ENCODE measurements at places on chromosomes 5 and 9. TPM values are rescaled to one million over a fixed set of nuclear protein-coding genes. Genes with fewer than 3 reads are reported as not detected.

GRCh38 chr5:56910210-56910965 lies 992 bp downstream of the SETD9 start:
- H3K4me3 ChIP-seq: peak overlapping the region; percentile 68
- H3K27me3 ChIP-seq: no peaks in the 10 kb centered on the region
- DNase-seq: peak; percentile 47
- peaks cover 3% of the 10 kb centered on the region for H3K4me1 ChIP-seq
- H3K36me3 ChIP-seq: no peaks in the 10 kb centered on the region

GRCh38 chr9:124134526-124134925 lies 123.0 kb downstream of the LHX2 start:
- H3K36me3 ChIP-seq: no peaks in the 10 kb centered on the region
- H3K4me1 ChIP-seq: no peaks in the 10 kb centered on the region
- no peak overlapping the region for H3K27ac ChIP-seq
- DNase-seq: no peak
- H3K27me3 ChIP-seq: no peaks in the 10 kb centered on the region

GRCh38 chr5:74851684-74852353 lies 14.4 kb downstream of the FAM169A start:
- H3K27ac ChIP-seq: no peak overlapping the region
- H3K4me1 ChIP-seq: peaks cover 3% of the 10 kb centered on the region
- no peaks in the 10 kb centered on the region for H3K36me3 ChIP-seq

DNA sequence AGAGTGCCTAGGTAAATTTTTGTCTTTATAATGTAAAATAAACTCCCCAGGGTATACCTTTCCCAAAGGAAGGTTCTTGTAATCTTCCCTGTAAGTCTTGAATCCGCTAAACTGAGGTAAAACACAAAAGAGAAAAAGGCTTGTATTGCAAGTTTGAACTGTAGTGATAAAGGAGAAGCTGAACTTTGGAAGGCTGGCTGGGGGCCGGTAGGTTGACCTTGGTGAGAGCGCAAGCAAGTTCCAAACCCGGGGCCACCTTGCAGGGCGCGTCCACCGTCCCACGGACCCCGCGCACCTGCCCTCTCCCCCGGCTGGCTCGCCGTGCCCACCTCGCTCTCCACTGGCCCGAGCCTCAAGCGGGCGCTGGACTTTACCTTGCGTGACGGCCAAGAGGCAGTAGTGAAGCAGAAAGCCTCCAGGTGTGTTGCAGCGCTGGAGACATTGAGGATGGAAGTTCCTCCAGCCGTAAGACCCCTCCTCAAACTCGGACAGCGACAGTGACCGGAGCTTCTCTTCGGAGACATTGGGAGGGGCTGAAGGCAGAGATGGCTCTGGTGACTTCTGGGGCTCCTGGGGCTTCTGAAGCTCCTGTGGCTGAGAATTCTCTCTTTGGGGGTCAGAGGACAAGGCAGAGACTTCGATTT lies 428 bp downstream of the SLCO4C1 start:
- H3K4me1 ChIP-seq: peaks cover 4% of the 10 kb centered on the region
- no peak for DNase-seq
- H3K4me3 ChIP-seq: peak overlapping the region; percentile 8
- H3K36me3 ChIP-seq: no peaks in the 10 kb centered on the region
- H3K27ac ChIP-seq: no peak overlapping the region

DNA sequence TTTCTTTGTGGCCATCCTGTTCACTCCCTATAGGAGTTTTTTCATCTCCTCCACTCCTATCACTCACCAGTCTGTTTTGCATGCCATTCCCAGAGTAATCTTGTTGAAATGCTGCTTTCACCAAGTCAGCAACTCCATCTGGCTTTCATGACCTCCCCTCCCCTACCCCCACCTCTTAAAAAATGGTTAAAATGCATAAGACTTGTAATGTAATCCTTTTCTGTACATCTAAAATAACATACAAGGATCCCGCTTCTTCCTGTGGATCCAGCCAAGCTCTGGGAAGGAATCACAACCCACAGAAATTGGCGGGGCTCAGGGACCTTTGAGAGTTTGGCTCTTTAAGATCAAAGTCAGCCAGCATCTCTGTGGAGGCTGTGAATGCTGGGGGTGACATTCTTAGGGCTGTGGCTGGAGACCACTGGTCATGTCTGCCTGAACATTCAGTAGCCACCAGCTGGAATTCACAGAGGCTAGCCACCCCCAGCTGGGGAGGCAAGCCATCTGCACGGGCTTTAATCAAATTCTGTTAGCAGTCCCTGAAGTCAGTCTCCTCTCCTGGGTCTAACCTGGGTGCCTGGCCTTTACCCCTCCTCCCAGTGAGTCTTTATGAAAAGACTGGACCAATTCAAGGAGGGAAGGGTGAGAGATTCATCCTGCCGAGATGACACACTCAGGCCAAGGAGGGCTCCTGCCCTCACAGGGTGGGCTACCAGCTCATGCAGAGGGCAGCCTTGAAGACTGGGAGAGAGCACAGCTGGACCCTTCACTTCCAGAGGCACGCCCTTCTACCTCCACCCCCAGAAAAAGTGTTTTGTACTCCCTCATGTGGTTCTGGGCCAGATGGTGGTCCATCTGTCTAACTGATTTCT lies 132.9 kb downstream of the LIFR start:
- H3K27me3 ChIP-seq: no peaks in the 10 kb centered on the region
- DNase-seq: no peak
- H3K36me3 ChIP-seq: no peaks in the 10 kb centered on the region
- no peak overlapping the region for H3K4me3 ChIP-seq

DNA sequence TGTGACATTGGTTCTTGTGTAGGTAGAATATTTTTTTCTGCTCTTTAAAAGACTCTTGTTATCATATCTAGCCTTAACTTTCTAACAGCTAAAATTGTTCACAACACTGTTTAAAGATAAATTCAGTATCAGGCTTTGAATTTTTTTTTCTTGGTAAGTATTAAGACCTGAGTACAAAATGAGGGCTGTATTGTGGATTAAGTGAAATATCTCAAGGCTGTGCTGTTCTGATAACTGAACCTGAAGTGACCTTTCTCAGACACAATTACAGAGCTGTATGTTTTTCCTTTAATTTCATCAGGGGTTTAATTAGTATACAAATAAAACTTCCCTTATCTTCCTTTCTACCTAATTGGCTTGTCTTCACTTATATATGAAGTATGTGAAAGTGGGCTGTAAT lies 290.5 kb downstream of the CCDC171 start:
- no peak for DNase-seq
- H3K27ac ChIP-seq: no peak overlapping the region
- no peak overlapping the region for H3K4me3 ChIP-seq
- no peaks in the 10 kb centered on the region for H3K27me3 ChIP-seq
- no peaks in the 10 kb centered on the region for H3K36me3 ChIP-seq
- no peaks in the 10 kb centered on the region for H3K4me1 ChIP-seq

DNA sequence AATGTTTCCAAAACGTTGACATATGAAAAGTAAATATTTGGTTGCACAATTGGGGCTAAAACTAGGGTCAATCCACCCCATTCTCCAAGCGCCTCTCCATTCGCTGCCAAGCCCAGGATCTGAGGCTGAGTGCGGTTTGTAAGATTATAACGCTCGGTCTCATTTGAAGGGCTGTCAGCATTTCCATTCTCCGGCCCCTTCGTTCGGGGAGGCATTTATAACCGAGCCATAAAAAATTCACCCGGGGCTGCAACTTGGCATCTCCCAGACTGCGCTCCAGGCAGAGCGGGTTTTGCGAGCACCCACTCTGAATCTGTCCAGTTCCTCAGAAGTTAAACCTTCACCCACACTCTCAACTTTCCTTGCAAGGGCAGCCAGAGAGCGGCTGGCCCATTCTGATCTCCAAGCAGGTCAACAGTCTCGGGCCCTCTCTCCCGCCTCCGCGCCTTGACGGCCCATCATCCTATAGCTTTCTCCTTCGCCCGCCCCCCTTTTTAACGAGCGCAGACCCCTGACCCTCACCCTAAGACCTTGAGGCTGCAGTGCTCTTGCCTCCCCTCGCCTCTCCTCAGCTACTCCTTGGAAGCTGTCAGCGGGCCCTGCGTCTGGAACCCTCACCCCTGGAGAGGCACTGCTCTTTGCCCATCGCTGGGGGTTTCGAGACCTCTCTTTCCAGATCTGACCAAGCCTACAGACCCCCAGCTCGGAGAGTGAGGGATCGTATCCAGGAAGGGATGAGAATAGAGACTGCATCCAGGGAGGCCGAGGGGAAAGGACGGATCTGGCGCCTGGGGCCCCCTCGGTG lies 1.1 kb downstream of the SLIT3 start:
- no peak for DNase-seq
- no peaks in the 10 kb centered on the region for H3K36me3 ChIP-seq
- H3K4me1 ChIP-seq: peaks cover 3% of the 10 kb centered on the region
- H3K27me3 ChIP-seq: no peaks in the 10 kb centered on the region
- H3K27ac ChIP-seq: peak overlapping the region; percentile 73

DNA sequence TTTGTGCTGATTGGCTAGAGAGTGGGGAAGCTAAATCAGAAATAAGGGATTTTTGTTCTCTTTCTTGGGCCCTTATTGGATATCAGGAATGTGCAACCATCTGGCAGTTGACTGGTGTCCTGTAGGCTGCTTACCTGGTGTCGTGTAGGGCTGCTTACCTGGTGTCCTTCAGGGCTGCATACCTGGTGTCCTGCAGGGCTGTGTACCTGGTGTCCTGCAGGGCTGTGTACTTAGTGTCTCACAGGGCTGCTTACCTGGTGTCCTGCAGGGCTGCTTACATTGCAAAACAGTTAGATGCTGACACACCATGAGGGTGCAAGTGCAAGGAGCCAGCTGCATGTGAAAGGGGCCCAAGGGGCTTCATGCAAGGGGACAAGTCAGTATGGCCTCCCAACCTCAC lies 249.3 kb downstream of the ICE1 start:
- no peaks in the 10 kb centered on the region for H3K27me3 ChIP-seq
- no peak overlapping the region for H3K27ac ChIP-seq
- no peak overlapping the region for H3K4me3 ChIP-seq
- H3K4me1 ChIP-seq: no peaks in the 10 kb centered on the region
- H3K36me3 ChIP-seq: no peaks in the 10 kb centered on the region
- DNase-seq: no peak

DNA sequence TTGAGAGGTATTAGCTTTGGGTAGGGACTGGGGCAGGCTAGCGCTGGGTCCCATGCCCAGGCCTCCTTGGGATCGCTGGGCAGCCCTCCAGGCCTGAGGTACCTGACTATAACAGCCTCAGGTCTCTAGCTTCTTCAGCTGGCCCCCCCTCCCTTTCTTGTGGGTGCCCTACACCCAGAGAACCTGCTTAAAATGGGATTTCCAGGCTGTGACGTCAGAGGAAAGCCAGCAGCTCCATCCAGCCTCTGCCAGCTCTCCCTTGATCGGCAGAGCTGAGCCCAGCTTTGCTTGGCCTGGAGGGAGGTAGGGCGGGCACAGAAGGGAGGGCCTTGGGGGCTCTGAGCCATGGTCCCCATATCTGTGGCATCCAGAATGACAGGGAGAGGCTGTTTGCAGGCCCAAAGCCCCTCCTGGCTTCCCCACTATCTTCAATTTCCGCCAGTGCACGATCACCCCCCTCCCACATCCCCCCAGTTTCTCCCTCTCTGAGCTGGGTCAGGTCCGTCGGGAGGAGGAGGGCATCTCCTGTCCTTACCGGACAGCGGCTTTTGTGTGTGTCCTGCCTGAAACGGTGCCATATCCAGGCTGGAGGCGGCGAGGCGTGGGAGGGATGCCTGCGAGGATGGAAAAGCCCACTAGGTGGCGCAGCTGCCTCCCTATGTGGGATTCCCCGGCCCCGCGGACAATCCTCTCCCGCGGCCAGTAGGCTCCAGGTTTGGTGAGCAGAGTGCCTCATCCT lies 10.8 kb downstream of the REEP2 start:
- no peak overlapping the region for H3K4me3 ChIP-seq
- no peaks in the 10 kb centered on the region for H3K4me1 ChIP-seq
- H3K36me3 ChIP-seq: no peaks in the 10 kb centered on the region
- H3K27ac ChIP-seq: no peak overlapping the region
- H3K27me3 ChIP-seq: no peaks in the 10 kb centered on the region

DNA sequence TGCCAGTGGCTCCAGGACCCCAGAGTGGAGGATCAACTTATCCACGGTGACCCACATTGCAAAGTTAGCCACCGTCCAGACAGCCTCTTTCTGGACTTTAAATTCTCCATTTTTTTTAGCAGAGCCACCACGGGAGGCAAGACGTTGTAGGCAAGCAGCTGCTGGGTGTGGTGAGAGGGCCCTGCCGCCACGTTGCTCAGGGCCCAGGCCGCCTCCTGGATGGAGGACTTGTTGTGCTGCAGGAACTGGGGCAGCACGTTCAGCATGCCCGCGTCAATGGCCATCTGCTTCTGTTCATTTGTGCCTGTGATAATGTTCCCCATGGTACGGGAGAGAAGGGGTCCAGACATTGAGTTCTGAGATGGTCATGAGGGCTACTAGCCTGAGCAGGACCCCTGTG lies 114.3 kb upstream of the POC5 start:
- H3K27me3 ChIP-seq: no peaks in the 10 kb centered on the region
- no peak overlapping the region for H3K27ac ChIP-seq
- DNase-seq: no peak
- no peaks in the 10 kb centered on the region for H3K36me3 ChIP-seq

- H3K27ac ChIP-seq: no peak overlapping the region
- H3K4me3 ChIP-seq: no peak overlapping the region
- H3K27me3 ChIP-seq: no peaks in the 10 kb centered on the region
- H3K36me3 ChIP-seq: no peaks in the 10 kb centered on the region
- no peak for DNase-seq
- H3K4me1 ChIP-seq: peaks cover 5% of the 10 kb centered on the region
These were observed 103.5 kb downstream of the SNX18 start for GRCh38 chr5:54621048-54621447.

DNA sequence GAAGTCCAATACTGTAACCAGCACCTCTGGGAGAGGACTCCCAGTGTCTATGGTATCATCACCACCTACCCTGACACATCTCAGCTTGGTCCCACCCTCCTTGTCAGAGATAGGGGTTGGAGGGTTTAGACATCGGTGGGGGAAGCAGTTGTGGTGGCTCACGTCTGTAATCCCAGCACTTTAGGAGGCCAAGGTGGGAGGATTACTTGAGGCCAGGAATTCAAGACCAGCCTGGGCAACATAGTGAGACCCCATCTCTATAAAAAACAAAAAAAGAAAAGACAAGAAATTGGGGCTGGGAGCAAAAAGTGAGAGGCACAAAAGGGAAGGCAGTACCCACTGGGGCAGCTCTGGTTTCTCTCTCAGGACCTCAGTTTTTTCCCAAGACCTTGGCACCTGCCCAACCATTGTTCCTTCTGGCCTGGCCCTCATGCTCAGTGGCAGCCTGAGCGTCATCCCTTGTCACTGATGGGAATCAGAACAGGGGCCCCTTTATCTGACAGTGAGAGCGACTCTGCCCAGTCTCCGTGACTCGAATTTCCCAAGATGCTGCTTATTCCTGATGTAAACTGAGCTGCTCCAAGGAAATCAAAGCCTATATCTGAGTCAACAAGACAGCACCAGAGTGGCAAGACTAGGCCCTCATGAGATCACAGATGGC lies 80.5 kb upstream of the HSPA9 start:
- H3K4me1 ChIP-seq: no peaks in the 10 kb centered on the region
- no peak overlapping the region for H3K4me3 ChIP-seq
- no peak overlapping the region for H3K27ac ChIP-seq
- no peaks in the 10 kb centered on the region for H3K27me3 ChIP-seq
- H3K36me3 ChIP-seq: no peaks in the 10 kb centered on the region

The TRUB2 gene
- total RNA-seq: 15.2 TPM

The ZNF658 gene
- total RNA-seq: 7.9 TPM

The SPATA31D4 gene
- not detected for total RNA-seq

The PCDHA1 gene
- total RNA-seq: not detected

The TAF11L5 gene
- total RNA-seq: not detected

Measured in ovary (tissue), 10 donors.